ENCODE measurements at places on chromosomes 7 and 10.

GRCh38 chr7:114539575-114539974, 125.0 kb downstream of the FOXP2 start:
- no peak overlapping the region for H3K27ac ChIP-seq
- no peaks in the 10 kb centered on the region for H3K4me1 ChIP-seq
- H3K27me3 ChIP-seq, result no peaks in the 10 kb centered on the region
- H3K36me3 ChIP-seq, result no peaks in the 10 kb centered on the region
- no peak overlapping the region for H3K4me3 ChIP-seq

DNA sequence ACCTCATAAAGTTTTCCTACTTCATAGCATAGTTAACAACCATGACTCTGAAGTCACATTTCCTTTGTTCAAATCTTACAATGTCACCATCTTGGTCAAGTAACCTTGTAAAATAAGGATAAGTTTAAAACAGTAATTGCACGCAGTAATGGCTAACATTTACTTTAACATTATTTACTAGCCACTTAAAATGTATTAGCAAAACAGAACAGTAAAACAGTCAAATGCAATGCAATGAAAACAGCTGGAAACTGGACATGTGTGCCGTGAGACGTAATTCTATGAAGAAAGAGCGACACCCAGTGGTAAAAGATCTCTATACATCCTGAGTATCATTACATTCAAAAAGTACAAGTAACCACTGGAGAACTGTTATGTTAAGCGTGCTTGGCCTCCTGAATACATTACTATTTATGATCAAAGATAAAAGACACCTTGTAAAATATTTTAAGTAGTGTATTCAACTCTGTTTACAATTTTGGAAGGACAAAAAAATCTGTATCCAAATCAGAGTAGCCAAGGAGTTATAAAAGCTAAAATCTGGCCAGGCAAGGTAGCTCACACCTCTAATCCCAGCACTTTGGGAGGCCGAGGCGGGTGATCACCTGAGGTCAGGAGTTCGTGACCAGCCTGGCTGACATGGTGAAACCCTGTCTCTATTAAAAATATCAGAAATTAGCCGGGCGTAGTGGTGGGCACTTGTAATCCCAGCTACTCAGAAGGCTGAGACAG, 27.2 kb downstream of the ATE1 start:
- H3K27me3 ChIP-seq, result no peaks in the 10 kb centered on the region
- no peak for DNase-seq
- H3K27ac ChIP-seq, result no peak overlapping the region
- H3K36me3 ChIP-seq, result peaks cover 6% of the 10 kb centered on the region
- no peak overlapping the region for H3K4me3 ChIP-seq

GRCh38 chr10:123563994-123564393, 102.2 kb upstream of the GPR26 start:
- H3K4me3 ChIP-seq, result no peak overlapping the region
- H3K27me3 ChIP-seq, result no peaks in the 10 kb centered on the region
- DNase-seq, result no peak
- H3K27ac ChIP-seq, result no peak overlapping the region
- H3K4me1 ChIP-seq, result no peaks in the 10 kb centered on the region

DNA sequence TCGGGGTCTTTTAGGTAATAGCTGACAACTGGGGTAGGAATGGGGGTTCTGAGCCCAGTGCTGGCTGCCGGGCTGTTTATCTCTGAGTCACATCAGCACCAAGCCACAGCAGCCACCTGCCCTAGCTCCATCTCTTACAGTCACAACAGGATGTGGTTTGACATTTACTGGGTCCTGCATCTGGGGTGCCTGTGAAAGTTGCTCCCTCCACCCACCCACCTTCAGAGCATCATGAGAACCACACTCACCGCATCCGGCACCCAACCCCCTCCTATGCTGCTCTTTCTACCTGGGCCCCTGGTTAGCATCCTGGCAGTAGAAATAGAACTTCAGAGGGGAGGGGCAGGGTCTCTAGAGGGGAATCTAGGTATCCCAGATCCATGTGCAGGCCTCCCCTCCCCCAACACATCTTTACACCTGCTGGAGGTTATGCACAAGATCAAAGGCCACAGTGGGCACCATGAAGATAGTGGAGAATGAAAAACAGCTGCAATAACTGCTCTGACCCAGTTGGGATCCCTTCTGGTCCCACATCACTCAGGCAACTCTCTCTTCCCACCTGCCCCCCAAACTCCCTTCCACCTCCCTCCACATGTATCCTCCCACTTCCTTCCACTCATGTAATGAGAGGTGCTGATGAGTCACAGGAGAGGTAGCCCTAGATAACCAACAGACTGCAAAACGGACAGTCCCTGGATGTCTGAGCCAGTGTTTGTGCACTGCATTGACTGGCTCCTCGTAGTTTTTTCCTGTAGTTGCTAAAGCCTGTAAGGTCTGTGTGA, 38.2 kb downstream of the PRSS2 start:
- H3K36me3 ChIP-seq, result no peaks in the 10 kb centered on the region
- peak; percentile 59 for DNase-seq
- no peak overlapping the region for H3K27ac ChIP-seq
- H3K4me3 ChIP-seq, result no peak overlapping the region
- no peaks in the 10 kb centered on the region for H3K4me1 ChIP-seq
- no peaks in the 10 kb centered on the region for H3K27me3 ChIP-seq

- no peak overlapping the region for H3K4me3 ChIP-seq
- H3K27me3 ChIP-seq, result no peaks in the 10 kb centered on the region
- H3K4me1 ChIP-seq, result no peaks in the 10 kb centered on the region
- no peaks in the 10 kb centered on the region for H3K36me3 ChIP-seq
Measured at GRCh38 chr7:114598946-114599345, 184.3 kb downstream of the FOXP2 start.

GRCh38 chr7:107118109-107118900, 50.5 kb upstream of the HBP1 start:
- H3K27me3 ChIP-seq, result no peaks in the 10 kb centered on the region
- no peaks in the 10 kb centered on the region for H3K36me3 ChIP-seq
- no peak for DNase-seq
- H3K27ac ChIP-seq, result no peak overlapping the region
- H3K4me1 ChIP-seq, result no peaks in the 10 kb centered on the region

DNA sequence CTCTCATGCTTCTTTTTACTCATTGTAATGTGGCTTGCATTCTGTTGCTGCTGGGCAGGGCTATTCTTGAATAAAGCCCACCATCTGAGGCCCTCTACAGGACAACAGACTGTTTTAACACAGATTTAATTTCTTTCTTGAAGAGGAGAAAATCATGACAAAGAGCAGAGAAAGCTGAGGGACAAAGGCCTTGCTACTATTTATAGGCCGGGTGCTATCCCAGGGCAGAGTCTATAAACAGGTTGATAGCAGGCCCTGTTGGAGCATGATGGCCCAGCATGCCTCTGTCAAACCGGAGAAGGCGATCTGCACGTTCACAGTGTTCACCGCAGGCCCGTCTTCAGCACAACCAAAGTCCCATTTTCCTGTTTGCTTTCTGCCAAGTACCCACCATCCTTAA, 3.0 kb downstream of the VIPR2 start:
- no peak for DNase-seq
- no peak overlapping the region for H3K27ac ChIP-seq
- peaks cover 15% of the 10 kb centered on the region for H3K27me3 ChIP-seq
- H3K4me1 ChIP-seq, result peaks cover 12% of the 10 kb centered on the region
- H3K4me3 ChIP-seq, result no peak overlapping the region

GRCh38 chr10:33133557-33133956, 175.5 kb upstream of the ITGB1 start:
- no peak for DNase-seq
- peaks cover 42% of the 10 kb centered on the region for H3K4me1 ChIP-seq
- H3K36me3 ChIP-seq, result no peaks in the 10 kb centered on the region
- H3K27me3 ChIP-seq, result no peaks in the 10 kb centered on the region
- H3K4me3 ChIP-seq, result no peak overlapping the region
- H3K27ac ChIP-seq, result peak overlapping the region; percentile 68

DNA sequence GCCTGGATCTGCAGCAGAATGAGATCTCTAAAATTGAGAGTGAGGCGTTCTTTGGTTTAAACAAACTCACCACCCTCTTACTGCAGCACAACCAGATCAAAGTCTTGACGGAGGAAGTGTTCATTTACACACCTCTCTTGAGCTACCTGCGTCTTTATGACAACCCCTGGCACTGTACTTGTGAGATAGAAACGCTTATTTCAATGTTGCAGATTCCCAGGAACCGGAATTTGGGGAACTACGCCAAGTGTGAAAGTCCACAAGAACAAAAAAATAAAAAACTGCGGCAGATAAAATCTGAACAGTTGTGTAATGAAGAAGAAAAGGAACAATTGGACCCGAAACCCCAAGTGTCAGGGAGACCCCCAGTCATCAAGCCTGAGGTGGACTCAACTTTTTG, 21.4 kb downstream of the LRRC17 start:
- H3K27me3 ChIP-seq, result no peaks in the 10 kb centered on the region
- no peak overlapping the region for H3K4me3 ChIP-seq
- H3K27ac ChIP-seq, result peak overlapping the region; percentile 73
- peaks cover 4% of the 10 kb centered on the region for H3K4me1 ChIP-seq
- no peak for DNase-seq

- DNase-seq, result no peak
- H3K4me3 ChIP-seq, result no peak overlapping the region
- H3K36me3 ChIP-seq, result no peaks in the 10 kb centered on the region
- no peak overlapping the region for H3K27ac ChIP-seq
- no peaks in the 10 kb centered on the region for H3K4me1 ChIP-seq
Measured at GRCh38 chr7:86768967-86769760, 125.5 kb downstream of the GRM3 start.

DNA sequence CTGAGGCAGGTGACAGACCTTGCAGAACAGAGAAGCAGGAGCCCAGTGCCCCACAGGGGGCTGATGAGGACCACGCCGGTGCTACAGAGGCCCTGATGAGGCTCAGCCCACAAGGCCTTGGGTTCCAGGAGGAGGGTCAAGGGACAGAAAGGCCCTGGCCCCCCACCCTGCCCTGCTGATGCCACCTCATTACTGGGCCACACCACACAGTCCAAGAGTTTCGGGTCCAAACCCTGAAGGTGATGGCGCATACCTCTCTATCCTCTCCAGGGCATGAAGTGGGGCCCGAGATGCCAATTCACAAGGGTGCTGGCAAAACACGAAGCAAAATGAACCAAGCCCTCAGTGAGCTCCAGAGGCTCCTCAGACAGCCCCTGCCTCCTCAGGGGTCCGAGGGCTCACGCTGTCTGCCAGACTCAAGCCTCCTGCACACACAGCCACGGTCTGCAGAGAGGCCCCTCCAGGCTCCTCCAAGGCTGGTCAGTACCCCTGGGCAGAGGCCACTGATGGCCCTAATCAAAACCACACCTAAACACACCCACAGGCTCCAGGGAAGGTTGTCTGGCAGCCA, 32.3 kb downstream of the RASGEF1A start:
- no peak for DNase-seq
- H3K36me3 ChIP-seq, result no peaks in the 10 kb centered on the region
- no peak overlapping the region for H3K27ac ChIP-seq
- peaks cover 5% of the 10 kb centered on the region for H3K4me1 ChIP-seq
- no peaks in the 10 kb centered on the region for H3K27me3 ChIP-seq

GRCh38 chr7:43362652-43363034, 220.3 kb upstream of the STK17A start:
- H3K4me1 ChIP-seq, result no peaks in the 10 kb centered on the region
- H3K27ac ChIP-seq, result no peak overlapping the region
- H3K27me3 ChIP-seq, result no peaks in the 10 kb centered on the region
- DNase-seq, result no peak
- H3K4me3 ChIP-seq, result no peak overlapping the region
- H3K36me3 ChIP-seq, result no peaks in the 10 kb centered on the region

DNA sequence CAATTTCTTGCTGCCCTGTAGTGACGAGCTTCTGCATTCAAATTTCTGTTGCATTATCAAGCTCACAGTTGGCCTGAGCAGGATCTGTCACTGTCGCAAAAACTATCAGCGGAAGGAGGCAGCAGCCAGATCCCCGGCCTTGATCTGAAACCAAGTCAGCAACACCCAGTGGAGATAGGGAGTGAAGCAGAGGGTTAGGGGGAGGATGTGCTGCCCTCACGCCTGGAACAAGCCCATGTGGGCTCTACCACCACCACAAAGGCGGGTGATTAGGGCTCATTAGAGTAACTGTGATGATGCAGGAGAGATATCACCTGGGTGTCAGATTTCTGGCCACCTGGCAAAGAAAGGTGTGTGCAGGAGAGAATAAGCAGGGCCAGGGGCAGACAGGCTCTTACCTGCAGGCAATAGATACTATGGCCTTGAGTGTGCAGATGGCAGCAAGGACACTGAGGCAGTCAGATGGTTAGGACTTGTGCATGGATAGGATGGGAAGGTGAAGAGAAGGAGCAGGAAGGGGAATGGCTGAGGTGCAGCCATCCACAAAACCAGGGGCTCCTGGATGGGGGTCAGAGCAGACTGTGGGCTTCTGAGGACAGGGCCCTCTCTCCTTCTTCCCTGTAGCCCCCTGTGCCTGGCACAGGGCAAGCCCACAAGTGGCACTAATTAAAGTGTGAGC, 417.3 kb downstream of the RPS24 start:
- no peaks in the 10 kb centered on the region for H3K36me3 ChIP-seq
- no peak overlapping the region for H3K27ac ChIP-seq
- no peak for DNase-seq
- peaks cover 4% of the 10 kb centered on the region for H3K4me1 ChIP-seq
- H3K27me3 ChIP-seq, result no peaks in the 10 kb centered on the region
- H3K4me3 ChIP-seq, result no peak overlapping the region

- no peak overlapping the region for H3K4me3 ChIP-seq
- H3K27me3 ChIP-seq, result no peaks in the 10 kb centered on the region
- H3K4me1 ChIP-seq, result no peaks in the 10 kb centered on the region
- no peak for DNase-seq
- no peaks in the 10 kb centered on the region for H3K36me3 ChIP-seq
Measured at GRCh38 chr10:113142601-113143362, 192.7 kb downstream of the TCF7L2 start.

DNA sequence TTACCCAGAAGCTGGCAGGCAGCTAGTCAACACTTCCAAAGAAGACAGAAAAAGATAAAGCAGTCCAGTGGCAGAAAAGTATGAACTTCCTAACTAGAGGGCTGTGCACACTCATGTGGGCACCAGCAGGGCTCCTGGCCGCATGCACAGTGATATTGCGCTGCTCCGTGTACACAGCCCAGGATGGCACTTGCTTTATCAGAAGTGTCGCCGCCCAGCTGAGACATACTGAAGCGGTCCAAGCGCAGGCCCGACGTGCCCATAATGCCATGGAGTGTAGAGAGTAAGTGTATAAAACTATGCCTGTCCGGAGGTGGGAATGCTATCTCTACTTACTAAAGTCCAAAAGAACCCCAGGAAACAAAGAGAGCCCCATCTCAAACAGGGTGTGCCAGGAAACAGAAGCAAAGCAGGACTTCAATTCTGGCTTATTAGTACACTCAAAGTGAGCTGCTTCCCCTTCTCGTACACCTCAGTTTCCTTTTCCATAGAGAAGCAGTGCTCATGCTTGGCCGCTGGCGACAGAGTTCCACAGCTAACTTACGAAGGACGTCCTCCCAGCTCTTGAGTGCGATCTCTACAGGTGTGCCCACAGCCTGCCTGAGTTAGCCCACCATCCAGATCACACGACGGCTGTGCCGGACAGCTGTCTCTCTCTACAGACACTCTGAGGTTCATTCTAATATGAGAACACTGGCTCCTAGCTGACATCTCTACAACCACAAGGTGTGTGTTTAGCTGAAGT, 234.3 kb downstream of the COBL start:
- no peak overlapping the region for H3K27ac ChIP-seq
- H3K4me1 ChIP-seq, result peaks cover 29% of the 10 kb centered on the region
- no peak overlapping the region for H3K4me3 ChIP-seq
- no peaks in the 10 kb centered on the region for H3K27me3 ChIP-seq
- DNase-seq, result no peak

GRCh38 chr10:104515678-104516199, 125.4 kb upstream of the SORCS3 start:
- peaks cover 17% of the 10 kb centered on the region for H3K27me3 ChIP-seq
- no peaks in the 10 kb centered on the region for H3K36me3 ChIP-seq
- no peak overlapping the region for H3K27ac ChIP-seq
- no peak overlapping the region for H3K4me3 ChIP-seq
- DNase-seq, result no peak

- H3K4me1 ChIP-seq, result no peaks in the 10 kb centered on the region
- no peaks in the 10 kb centered on the region for H3K27me3 ChIP-seq
- no peaks in the 10 kb centered on the region for H3K36me3 ChIP-seq
- H3K4me3 ChIP-seq, result no peak overlapping the region
- DNase-seq, result no peak
Measured at GRCh38 chr10:112945811-112946210, 4.2 kb upstream of the TCF7L2 start.
